Upper lobe of right lung (tissue), 1 donor: ENCODE measurements at places on chromosomes 1 and 21. TPM values are rescaled to one million over a fixed set of nuclear protein-coding genes. Genes with fewer than 3 reads are reported as not detected.

Gene RYR2
- 7.8 TPM for total RNA-seq

Gene NUP210L
- 2.1 TPM for total RNA-seq

Gene ITLN2
- 44.1 TPM for total RNA-seq

Gene C1orf115
- total RNA-seq = 35.3 TPM

Gene PKLR
- not detected for total RNA-seq

Gene FMO2
- total RNA-seq = 392 TPM

DNA sequence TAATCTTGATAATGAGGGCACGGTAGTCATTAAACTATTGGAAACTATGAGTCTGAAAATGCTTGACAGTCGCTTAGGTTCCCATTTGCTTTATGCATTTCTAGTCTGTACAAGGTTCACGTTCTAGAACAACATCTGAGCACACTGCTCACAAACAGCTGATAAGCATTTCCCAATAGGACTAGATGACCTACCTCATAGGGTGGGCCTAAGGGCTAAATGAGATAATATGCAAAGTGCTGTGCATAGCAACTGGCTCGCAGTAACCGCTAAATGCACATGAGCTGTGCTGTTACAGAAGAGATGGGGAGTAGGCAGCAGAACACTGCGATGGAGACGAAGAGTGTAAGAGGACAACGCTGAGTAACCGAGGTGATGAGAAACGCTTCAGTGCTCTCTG is 628.0 kb downstream of the SMYD3 start:
- DNase-seq = no peak

DNA sequence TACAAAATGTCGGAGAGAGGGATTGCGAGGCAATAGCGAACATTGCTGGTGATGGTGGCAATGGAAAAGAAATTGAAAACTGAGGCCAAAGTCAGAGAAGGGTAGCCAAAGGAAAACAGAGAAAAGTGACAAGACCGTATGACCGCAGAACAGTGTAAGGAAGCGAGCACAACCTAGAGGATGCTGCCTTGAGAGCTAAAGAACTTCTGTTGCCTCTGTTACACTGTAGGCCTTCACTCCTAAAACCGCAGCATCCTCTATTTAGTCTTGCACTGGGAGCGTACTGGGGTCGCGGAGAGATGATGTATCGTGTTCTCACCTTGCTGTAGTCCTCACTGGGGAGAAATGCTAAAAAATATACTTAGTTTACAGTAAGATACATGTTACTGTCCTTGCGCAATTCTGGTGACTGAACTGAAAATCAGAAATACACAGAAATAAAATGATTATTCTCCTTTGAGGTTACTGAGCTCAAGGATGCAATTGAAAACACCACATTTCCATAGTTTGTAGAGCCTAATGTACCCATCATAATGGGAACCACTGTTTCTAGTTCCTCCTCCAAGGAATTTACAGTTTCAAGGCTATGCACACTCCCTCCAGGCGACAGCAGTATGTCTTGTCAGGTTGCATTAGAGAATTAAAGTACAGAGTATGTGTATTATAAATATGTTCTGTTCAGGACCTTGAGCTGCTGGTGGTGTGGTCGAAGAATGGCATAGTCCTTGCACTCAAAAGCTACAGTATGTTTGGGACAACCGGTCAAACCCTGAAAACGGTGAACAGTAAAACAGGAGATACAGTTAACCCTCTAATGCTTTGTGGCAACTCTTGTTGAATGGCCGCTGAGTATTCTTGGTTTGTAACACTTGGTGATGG is 1.3 kb downstream of the NEK7 start:
- DNase-seq = no peak

DNA sequence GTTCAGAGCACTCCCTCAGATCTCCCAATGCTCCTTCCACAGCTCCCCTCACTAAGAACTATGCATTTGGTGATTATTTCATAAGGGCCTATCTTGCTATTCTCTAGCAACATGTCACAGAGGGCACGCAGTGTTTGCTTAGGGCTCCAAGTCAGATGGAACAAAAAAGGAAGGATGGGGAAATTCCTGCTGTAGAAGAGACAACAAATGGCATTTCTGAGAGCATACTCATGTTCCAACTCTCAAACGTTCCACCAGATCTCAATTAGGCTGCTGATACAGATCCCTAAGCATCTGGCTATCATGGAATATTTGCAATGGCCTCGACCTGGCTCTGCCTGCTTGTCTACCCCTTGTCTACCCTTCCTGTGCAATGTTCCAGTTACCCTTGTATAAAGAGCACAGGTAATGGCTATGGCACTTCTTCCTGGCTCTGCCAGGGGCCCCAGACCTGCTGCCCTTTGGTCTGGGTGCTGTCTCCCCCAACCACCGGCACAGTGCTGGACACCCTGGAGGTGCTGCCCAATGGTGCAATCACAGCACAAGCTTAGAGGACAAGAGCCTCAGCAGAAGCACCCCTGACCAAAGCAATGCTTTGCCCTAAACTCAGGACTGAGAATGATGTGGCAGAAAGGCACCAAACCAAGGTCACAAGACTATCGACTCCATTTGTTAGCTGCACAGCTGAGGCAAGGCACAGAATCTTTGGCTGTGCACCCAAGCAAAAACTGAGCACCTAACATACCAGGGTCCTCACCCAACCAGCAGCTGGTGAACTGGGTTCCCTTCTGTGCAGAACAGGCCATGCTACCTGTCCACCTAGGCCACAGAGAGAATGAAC is 3.6 kb downstream of the PARP1 start:
- DNase-seq = no peak

- DNase-seq = peak; percentile 70
These were observed 104.8 kb upstream of the ATP1A1 start for GRCh38 chr1:116268211-116268610.

DNA sequence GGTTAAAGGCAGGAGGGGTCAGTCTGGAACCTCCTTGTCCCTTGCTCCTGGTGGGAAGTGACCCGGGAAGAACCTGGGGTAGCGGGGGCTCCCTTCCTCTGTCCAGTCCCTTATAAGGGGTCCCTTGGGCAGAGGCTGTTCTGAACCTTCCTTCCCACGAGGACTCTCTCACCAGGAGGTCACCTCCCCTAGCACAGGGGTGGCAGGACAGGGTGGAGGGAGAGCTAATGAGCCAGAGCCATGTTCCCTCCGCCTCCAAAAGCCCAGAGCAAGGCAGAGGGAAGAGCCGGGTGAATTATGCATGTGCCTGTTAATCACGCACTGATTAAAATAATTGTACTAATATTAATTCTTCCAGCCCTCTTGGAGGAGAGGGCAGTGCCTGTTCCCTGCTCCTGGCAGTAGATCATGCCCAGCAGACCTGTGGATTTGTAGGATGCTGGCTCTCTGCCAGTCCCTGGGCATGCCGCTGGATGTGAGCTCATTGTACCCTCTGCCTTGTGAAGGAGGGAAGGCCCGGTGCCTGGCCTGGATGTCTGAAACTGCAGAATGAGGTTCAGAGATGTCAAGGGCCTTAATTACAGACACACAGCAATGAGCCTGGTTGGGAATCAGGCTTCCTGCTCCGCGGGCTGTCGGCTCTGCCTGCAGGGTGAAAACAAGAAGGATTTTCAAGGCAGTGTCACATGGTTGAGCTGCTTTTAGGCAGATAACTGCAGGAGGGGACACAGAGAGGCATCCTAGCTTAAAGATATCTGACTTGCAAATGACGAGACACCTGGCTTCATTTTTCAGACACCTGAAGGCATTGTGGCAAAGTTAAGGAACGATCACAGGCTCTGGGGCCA is 68.2 kb downstream of the IGSF21 start:
- no peak for DNase-seq

DNA sequence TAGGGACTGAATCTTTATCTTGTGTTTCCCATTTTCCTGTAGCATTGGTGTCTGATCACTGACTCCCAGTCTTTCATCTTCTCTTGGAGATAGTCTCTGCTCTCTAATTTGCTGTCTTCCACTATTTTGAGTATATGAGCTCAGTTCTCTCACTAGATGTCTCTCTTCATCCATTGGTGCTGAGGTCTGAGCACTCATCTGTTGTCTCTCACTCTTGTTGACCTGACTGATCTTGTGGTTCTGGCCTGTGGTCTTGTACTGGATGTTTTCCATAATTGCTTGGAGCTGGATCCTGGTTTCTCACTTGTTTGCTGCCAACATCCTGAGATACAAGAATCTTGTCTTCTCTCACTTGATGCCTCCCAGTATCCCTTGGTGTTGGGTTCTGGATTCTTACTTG is 25.1 kb upstream of the S100A11 start:
- DNase-seq = no peak

- peak; percentile 90 for DNase-seq
These were observed 19.5 kb upstream of the SMYD2 start for GRCh38 chr1:214261206-214262123.

- DNase-seq = no peak
These were observed 106.8 kb downstream of the ESRRG start for GRCh38 chr1:216616425-216616824.

- DNase-seq = no peak
These were observed 22.5 kb downstream of the VPS26C start for GRCh38 chr21:37244501-37245095.

- DNase-seq = no peak
These were observed 14.6 kb upstream of the ACBD3 start for GRCh38 chr1:226201029-226201593.

DNA sequence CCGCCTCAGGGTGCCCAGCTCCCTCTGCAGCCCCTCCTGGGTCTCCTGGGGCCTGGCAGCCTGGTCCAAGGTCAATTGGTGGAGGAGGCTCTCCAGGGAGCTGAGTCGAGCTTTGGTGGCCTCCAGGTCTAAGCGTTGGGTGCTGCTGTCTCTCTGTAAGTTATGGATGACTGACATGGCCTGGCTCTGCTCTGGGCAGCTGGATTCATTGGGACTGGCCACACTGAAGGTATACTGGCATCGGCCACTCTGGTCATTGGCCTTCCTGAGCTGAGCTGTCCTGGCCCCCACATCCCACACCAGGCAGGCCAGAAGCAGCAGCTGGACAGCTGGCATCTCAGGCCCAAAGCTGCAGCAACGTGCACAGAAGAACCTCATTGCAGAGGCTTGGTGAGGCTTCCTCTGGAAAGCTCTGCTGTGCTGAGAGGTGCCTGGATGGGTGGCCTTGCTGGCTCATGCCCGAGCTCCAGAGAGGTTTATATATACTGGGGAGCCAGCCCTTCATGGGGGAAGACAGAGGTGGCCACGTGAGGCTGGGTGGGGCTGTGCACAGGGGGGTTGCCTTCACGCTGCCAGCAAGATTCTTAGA is at the start of gene MYOC:
TSS of gene MYOC (minus strand) at position 455 of the 589 bp plus-strand sequence. CDS start at position 378, 77 bp downstream.
- no peak for DNase-seq

DNA sequence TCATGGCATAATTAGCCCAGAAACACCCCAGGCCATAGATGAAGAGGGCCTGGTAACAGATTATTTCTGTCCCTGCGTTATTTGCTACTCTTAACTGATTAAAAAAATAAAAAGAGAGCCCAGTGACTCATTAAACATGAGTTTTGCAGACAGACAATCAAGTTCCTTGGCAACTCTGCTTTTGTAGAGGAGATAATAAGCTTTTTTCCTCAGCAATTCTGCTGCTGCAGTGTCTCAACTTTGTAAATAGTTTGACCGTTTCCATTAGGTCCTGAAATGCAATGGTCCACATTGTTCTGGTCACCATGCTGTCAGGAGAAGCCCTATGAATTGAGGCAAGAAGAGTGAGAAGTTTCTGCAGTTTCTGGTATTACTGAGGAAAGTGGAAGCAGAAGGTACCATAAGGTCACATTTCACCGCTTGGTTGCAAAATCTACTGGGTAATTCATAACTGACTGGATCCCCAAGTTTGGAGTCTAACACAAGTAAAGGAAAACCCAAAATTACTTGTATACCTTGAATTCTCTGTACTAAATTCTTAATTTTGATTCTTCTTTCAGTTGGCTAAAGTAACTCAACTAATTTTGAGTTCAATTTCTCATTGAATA is 139.5 kb downstream of the ZZZ3 start:
- no peak for DNase-seq

DNA sequence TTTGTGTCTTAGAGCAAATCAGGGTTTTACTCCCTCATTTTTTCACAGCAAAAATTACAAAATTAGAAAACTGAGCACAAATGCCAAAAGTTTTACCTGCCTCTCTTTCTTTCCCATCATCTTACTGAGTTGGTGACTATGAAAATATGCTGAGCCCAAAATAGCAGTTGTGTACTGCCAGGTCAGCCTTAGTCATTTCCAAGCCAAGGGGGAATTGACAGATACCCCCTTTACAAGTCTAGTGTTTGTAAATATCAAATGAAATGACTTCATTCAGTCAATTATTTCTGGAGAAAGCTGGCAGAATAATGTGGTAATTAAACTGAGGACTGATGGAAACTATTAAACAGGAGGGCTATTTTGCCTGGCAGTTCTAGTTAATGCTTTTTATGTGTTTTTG is 11.4 kb upstream of the GORAB start:
- DNase-seq = no peak

- no peak for DNase-seq
These were observed 57.8 kb upstream of the HSD17B7 start for GRCh38 chr1:162732566-162733335.

DNA sequence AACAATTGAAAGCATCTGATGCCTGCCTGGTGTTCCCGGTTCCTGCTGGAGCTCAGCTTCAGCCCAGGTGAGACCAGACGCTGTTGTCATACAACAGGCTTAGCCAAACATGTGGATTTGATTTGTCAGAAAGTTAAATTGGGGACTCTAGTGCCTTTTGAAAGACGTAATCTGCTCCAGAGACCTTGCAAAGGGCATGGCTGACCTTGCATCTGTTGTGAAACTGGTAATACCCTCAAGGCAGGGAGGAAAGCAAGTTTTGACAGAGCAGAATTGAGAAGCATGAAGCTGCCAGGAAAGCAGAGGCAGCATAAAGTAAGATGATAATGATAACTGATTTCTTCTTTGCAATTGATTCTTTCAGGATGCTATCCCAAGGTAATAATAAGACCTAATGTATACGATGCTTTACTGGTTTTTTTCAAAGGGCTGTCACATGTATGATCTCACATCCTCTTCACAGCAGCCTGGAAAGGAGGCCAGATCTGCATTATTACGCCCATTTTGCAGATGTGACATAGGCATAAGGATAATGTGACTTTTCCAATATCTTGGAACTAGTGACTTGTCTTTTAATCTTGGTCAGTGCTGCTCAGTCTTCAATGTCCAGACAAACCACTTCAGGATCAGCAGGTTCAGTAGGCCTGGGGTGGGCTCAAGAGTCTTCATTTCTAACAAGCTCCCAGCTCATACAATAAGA is 24.7 kb upstream of the CNN3 start:
- no peak for DNase-seq

DNA sequence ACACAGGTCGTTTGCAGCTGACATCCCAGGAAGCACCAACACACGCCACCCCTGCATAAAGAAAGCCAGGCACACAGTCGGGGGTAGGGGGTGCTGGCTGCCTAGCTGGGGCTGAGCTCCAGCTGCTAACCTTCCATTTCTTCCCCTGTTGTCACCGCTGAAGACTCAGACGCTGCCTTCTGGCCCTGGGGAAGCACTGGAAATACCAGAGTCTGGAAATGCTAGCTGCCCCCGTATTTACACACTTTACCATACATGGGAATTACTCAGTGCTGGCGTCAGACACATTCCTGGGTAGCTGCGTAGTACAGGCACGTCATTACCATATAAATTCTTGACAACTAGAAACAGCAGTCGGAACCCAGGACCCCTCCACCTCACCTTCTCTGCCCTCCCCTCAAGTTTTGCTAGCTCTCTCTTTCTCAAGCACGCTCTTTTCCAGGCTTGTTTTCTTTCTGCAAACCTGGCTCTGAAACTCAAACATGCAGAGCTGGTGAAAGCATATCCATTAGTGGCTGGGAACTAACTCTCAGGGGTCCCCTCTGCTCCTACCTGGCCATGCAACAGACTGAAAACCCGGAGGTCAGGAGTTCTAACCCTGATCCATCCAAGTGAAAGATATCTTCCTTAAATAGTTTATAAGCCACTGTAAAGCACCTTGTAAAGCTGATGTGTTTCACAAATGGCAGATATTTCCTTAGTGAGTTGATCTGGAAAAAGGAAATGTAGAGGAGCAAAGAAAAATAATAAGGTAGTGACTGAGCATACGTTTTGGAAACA is 3.3 kb downstream of the CSRP1 start:
- no peak for DNase-seq
